ENCODE measurements at places on chromosomes 2 and 18.

DNA sequence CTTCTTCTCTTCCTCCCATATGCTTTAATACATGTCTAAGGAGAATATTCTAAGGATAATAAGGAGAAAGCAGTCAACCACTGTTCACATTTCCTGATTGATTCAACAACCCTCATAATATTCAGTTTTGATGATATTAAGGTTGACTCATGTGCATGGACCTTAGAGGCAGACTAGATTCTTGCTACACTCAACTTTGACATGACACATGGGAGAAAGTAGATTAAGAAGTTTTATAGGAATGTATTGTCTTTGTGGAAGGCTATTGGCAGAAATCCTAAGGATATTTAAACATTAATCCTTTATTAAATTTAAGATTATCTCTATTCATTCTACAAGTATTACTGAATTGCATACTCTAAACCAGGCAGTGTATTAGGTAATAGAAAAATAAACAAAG lies 309.1 kb upstream of the CYRIA start:
- no peak for DNase-seq

DNA sequence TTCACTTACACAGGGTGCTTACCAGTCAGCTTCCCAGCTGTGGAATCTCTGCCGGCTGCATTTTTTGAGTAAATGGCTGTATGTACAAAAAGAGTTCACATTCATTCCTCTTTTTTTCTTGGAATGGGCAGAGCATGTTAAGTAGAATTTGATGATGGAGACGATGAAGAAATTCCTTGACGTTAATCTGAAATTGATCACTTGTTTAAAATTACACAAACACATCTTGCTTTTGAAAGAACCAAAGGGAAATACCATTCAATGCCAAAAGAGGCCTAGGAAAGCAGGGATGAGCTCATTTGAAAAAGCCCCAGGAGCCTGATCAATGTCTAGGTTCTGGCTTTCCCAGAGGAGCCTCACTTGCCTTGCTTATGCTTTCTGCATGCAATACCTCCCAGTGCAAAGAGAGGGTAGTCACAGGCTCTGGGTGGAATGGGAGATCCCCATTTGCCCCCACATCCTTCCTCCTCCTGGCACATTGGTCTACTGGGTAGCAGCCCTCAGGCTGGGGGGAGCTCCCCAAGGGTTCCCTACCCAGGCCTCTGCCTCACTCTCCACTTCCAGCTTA lies 12.3 kb upstream of the SMAD7 start:
- no peak for DNase-seq

DNA sequence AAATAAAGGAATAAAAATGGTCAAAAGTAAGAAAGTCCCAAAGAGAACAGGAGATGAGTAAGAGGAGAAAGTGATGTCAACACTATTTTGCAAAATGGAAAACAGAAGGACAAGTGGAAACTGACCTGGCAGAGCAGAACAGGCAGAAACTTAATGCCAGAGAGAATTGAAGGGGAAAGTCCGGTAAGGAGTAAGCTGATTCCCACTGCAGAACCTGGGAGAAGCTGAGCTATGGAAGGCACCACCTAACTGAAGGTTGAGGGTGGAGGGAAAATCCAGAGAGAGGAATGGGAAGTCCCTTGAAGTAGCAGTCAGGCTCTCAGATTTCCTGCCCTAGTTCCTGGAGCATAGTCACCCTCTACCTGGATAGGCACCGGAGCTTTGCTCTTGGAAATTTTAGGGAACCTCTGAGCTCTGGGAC lies 59.8 kb downstream of the MOGAT1 start:
- DNase-seq = no peak

- no peak for DNase-seq
Observed at GRCh38 chr2:40401896-40402295, 50.0 kb downstream of the SLC8A1 start.

- DNase-seq = no peak
Observed at GRCh38 chr18:58870130-58870529, 5.5 kb downstream of the ZNF532 start.

GRCh38 chr2:64023485-64024258 lies 4.4 kb upstream of the VPS54 start:
- no peak for DNase-seq

- no peak for DNase-seq
Observed at GRCh38 chr2:171712051-171712450, 24.8 kb downstream of the DYNC1I2 start.

DNA sequence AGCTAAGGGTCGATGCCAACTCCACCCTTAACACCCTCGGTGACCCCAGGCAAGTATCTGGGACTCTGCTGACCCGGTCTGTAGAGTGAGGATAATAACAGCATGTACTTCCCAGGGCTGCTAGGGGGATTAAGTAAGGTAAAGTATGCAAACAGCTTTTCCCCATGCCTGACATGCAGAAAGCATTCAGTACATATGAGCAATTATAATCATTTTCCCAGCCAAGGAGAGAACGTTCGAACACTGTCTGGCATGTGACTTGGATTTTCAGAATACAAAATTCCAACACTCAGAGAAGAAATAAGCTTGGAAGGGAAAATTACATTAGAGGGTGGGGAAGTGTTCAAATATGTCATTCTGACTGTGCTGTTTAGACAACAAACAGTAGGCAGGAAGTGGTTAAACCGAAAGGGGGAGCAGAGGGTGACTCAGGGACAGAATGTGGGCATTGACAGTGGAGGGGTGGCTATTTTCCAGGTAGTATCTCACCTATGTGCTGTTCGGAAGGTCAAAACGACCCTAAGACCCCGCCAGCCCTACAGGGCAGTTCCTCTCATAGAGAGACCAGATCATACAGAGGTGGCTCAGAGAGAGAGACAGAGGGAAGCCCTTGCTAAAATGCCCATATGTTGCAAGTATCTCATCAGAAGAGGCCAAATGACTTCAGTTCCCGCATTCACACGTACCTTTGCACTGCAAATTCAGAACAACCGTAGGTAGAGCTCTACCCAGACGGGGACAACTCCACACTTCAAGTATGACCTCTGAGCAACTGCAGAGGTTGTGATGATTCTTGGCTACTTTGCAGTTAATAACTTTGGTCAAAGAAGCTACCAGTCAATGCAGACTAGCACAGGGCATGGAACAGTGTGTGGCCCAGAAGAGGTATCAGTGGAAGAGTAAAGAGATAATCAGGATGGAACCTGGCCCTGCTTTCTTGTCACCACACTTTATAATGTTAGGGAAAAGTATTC lies 14.8 kb downstream of the ASPRV1 start:
- no peak for DNase-seq

- no peak for DNase-seq
Observed at GRCh38 chr2:200689115-200689514, 103.3 kb downstream of the AOX1 start.

DNA sequence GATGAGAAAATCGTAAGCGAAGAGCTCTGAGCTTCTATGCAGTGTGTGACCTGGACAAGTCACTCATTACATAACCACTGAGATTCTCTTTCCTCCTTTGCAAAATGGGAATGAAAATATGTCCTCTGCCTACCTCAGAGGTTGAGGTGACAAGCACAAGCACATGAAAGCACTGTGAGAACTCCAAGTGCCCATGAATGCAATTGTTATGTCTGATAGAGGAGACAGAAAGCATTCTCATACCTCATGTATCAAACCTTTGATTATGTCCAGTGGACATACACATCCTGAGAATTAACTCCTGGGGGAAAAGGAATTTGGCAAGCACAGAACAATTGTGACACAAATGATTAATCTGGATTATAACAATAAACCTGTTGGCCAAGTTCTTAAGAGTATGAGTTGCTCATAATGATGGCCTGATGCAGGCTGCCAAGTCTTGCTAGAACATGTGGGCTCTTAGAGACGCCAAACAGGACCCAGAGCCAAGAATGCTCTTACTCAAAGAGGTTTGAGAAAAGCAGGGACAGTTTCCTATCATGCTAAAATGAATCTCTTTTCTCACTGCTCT lies 8.5 kb upstream of the RMDN2 start:
- no peak for DNase-seq

- DNase-seq = no peak
Observed at GRCh38 chr2:221388891-221389290, 183.2 kb downstream of the EPHA4 start.

DNA sequence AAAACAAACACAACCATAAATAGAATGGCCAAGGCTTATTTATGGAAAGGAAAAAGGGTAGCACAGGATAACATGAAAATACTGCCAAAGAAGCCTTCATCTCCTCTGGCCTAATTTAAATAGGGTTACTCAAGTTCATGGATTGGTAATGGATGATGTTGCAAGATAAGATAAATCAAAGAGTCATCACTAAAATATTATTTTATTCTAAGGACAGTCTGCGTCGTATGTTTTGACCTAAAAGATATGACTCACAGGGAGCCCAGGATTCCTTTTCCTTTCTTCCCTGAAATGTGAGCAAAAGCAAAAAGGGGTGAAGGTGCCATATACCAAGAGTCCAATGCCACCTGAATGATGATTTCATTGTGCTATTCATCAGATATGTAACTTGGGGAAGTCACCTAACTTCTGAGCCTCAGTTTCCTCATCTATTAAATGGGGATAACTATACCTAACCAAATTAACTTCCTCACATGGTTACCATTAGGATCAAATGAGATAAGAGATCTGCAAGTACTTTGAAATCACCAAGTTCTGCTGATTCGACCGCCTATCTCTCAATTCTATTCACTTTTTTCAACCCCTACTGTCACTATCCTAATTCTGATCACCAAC lies 137.7 kb downstream of the THADA start:
- no peak for DNase-seq

DNA sequence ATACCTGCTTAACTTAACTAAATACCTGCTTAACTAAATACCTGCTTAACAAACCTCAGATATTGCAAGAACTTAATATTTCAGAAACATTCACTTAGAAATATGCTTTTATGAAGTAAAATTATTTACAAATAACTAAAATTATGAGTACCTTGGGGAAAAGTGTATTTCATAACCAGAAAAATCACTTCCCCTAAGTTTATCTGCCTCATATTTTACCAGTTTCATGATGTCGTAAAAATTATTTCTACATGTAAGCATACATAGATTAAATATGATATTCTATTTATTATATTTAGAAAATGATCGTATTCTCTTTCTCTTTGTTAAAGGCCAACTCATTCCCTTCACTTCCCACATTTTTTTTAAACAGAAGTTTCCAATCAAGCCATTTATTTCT lies 41.5 kb upstream of the DSC1 start:
- no peak for DNase-seq

GRCh38 chr2:241617431-241618154 lies 19.4 kb downstream of the THAP4 start:
- no peak for DNase-seq

GRCh38 chr2:202161151-202161835 lies 77.1 kb downstream of the SUMO1 start:
- no peak for DNase-seq

- no peak for DNase-seq
Observed at GRCh38 chr18:74508366-74508765, 12.2 kb downstream of the CNDP2 start.

- DNase-seq = no peak
Observed at GRCh38 chr2:8238521-8239230, 443.2 kb upstream of the ID2 start.

GRCh38 chr18:58104096-58104495 lies 60.1 kb downstream of the NEDD4L start:
- DNase-seq = no peak

GRCh38 chr18:73954268-73954667 lies 193.4 kb downstream of the FBXO15 start:
- DNase-seq = no peak

- no peak for DNase-seq
Observed at GRCh38 chr2:23590241-23590869, 205.4 kb downstream of the KLHL29 start.

DNA sequence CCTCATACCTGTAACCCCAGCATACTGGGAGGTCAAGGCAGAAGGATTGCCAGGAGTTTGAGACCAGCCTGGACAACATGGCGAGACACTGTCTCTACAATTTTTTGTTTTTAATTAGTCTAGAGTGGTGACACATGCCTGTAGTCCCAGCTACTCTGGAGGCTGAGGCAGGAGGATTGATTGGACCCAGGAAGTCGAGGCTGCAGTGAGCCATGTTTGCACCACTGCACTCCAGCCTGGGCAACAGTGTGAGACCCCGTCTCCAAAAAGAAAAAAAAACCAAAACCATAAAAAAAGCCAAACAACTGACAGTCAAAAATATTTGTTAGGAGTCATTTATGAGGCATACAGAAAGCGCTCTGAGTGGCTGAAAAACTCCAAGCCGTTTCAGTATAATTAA lies 95.5 kb downstream of the KCTD18 start:
- no peak for DNase-seq

- no peak for DNase-seq
Observed at GRCh38 chr2:131641414-131642206, 113.9 kb downstream of the CCDC74A start.

GRCh38 chr2:22822835-22823234 lies 562.1 kb upstream of the KLHL29 start:
- DNase-seq = no peak

GRCh38 chr18:3447068-3447894 lies 2.7 kb upstream of the TGIF1 start:
- DNase-seq = no peak

GRCh38 chr2:228039752-228040534 lies 141.5 kb downstream of the SPHKAP start:
- DNase-seq = no peak

Data from 8988T (cell line).